ENCODE measurements at places on chromosomes 1 and 21.
A peak's percentile ranks its signal among the peaks of the same experiment; 100 is the strongest.

- DNase-seq, result peak; percentile 28
Measured at GRCh38 chr1:248686815-248687214, 15.8 kb downstream of the OR14I1 start.

- no peak for DNase-seq
Measured at GRCh38 chr1:25036117-25036546, 106.1 kb upstream of the RUNX3 start.

- no peak for DNase-seq
Measured at GRCh38 chr21:35511696-35512162, 462.6 kb upstream of the RUNX1 start.

DNA sequence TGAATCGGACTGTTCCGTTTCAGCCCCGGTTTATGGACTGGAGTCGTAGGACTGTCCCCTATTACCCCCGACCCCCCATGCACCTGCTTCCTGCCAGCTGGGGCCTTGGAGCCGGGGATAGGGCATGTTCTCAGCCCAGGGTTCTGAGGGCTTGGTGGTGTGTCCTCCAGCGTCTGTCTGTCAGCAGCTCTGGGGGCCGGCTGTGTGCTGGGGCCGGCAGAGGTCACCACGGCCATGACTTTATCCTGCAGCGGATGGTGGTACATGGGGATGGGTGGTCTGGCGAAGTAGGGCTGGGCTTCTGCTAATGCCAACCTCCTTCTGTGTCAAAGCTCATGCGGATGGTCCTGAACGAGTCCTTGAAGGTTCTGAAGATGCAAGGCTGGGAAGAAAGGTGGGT lies 5.5 kb downstream of the RRP1 start:
- no peak for DNase-seq

- no peak for DNase-seq
Measured at GRCh38 chr1:117613249-117613968, 7.6 kb downstream of the TENT5C start.

GRCh38 chr1:66984491-66984890 lies 59.7 kb downstream of the MIER1 start:
- DNase-seq, result no peak

GRCh38 chr1:239243006-239243405 lies 143.4 kb upstream of the CHRM3 start:
- no peak for DNase-seq
